ENCODE measurements at places on chromosomes 3 and 15.

DNA sequence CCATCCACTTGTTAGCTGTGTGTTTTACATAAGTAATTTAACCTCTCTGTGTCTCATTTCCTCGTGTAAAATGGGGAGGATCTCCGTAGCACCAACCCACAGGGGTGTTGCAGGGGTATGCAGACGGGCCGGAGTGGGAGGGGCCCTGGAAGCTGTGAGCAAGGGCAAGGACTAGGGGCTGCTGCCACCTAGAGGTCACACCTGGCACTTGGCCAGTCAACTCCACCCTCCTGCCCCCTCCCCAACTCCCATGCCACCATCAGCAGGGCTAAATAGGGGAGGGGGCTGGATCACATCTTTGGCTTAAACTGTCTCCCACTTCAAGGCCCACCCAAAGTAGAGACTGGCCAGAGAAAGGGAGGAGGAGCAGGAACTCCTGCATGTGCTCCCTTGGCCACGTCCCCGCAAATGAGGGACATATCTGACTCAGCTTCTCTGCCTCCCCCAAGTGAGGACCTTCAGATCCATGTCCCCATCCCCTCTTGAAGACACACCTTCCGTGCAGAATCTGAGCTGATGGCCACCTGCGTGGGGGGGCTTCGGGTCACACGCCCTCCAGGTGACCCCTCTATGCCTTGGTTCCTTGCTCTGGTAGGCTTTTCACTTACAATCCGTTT lies 2.6 kb downstream of the CCDC9B start:
- DNase-seq: no peak

- no peak for DNase-seq
Observed at GRCh38 chr15:51935466-51936104, 36.0 kb downstream of the LEO1 start.

DNA sequence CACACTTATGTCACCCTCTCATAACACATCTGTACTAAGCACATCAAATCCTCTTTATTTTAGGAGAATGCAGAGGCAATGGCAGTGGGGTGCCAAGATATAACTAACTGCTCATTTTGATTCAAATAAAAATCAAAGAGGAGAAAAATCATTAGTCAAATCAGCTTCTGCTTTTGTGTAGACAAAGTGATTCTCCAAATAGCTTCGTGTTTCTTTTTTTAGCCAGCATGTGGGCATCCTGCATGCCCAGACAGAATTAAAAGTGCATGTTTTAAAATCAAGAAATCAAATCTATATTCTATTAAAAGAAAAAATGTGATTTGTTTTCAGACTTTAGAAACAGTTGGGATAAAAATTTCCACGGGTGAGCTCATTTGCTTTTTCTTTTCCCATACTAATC lies 761.3 kb upstream of the CFAP20DC start:
- DNase-seq: no peak

- DNase-seq: no peak
Observed at GRCh38 chr15:68204361-68204760, 771 bp downstream of the CALML4 start.

- DNase-seq: no peak
Observed at GRCh38 chr3:7663771-7664170, 802.9 kb downstream of the GRM7 start.

DNA sequence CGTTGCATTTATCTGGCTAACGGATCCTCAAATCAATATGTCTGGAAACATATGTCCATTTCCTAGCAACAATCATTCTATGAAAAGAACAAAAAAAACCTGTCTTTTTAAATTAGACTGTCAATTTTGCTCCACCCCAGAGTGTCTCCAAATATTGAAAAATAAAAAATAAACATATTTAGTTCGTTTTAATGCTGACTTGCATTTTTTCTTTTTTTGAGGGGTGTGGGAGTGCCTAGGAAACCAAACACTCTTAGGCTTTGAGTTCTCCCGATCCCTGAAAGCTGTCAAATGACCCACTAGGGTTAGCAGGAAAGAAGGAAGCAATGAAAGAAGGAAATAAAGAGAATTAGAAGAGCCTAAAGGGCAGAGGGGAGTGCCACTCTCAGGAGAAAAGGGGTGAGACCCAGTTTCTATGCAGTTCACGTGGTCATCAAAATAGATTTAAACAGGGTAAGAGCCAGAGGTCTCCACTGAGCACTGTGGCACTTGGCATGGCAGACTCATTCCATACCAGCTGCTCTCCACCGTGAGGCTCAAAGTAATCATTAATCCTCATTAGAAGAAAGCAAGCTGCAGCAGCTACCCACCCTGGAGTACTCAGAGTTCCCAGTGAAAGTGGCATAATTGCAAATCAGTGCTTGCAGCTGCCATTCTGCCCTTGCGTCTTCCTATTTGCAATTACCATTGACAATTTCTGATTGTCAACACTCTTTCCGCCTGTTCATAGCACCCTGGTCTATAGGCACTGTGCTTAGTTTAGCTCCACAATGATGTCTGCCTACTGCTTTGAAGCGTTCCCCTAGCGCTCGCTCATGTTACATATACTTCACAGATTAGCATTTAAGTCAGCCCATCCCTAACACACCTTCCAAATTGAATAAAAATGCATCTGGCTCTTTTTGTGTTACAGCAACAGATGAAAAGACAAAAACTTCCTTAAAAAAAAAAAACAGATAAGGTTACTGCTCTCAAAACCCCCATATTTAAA lies 32.3 kb downstream of the PDZRN3 start:
- DNase-seq: no peak

GRCh38 chr15:69610277-69610676 lies 157.7 kb downstream of the RPLP1 start:
- no peak for DNase-seq

GRCh38 chr3:36219398-36219797 lies 160.9 kb upstream of the STAC start:
- DNase-seq: no peak

DNA sequence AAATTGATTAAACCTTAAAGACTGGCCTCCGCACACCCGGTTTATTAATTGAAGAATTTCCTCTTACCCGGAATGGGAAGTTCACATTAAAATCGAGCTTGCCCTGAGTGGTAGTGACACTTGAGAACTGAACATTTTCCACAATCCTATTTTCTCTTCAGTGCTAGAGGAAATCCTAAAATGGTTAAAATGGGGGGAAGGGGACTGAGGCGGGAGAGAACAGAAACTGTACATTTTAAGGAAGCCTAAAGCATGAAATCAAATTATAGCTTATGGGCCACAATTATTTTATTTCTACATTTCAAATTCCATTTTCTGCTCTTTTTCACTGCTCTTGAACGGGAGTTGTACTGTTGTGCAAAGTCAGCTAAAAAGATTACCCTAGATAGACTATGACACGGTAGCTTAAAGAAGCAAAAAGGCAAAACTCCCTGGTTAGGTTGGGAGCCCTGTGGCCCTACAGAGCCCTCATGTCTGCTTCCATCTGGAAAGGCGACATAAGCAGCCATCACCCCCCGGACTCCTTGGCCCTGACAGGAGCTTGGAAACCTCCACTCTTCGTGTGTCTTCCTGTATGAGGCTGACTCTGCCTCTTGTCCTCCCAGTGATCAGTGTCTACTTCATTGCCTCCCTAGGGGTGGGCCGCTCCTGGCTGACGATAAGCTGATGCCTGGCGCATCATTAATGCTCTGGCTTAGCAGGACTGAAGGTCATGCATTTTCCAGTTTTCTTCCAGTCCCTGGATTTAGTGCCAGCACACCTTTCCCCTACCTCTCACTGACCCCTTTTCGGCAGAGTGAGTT lies 79.3 kb downstream of the EEFSEC start:
- DNase-seq: no peak

DNA sequence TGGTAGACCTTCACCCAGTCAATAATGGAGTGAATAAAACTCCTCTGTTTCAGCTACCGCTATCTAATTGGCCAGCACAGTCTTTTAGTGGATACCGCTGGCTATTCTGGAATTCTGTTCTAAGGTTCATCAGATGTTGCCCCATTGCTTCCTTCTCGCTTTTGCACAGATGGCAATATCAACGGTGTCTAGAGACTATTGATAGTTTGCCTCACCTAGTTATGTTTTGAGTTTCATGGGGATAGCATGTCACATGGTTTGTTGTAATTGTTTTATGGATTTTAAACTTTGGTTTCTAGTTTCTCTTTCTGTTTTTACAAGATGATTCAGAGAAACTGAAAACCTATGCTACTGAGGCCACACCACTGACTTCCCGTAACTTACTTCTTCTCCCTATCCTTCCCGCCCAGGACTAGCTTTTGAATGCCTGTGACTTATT lies 2.0 kb downstream of the XRN1 start:
- no peak for DNase-seq

GRCh38 chr3:14510838-14511622 lies 29.1 kb downstream of the GRIP2 start:
- DNase-seq: no peak

- no peak for DNase-seq
Observed at GRCh38 chr3:4340411-4341335, 37.5 kb downstream of the SETMAR start.

- no peak for DNase-seq
Observed at GRCh38 chr15:61036136-61036535, 193.0 kb downstream of the RORA start.
